CD4-positive, alpha-beta T cell treated with Interleukin-15 for 4 hours (primary cell): ENCODE measurements at places on chromosomes 16 and 17.

DNA sequence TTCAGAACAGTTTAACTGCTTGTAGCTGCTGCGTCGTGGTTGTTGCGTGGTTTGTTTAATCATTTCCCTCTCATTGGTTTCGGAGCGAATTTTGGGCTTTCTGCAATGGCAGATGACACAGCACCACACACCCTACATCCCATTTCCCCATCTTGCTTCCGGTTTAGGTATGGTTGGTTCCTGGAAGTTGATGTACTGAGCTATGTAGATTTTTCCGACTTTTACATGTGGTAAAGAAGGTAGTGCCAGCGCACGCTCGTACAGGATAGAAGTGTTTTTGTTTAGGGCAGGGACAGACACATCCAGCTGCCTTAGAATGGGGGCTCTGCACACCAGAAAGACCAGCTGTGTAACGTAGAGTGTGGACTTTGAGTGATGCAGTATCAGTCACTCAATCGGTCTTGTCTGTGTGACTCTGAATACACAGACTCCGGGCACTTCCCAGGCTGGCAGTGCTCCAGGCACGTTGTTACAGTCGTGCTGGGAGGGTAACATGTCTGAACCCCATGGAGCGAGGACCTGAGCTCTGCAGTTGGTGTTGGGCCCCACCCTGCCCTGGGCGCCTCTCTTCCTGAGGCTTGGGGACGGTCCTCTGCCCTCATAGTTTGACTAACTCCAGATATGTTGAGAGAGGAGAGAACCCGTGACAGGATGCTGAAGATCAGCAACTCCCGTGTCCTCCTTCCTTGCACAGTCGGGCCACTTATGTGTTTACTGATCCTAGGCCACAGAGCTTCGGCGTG lies 172.0 kb upstream of the CHMP6 start:
- peak; percentile 26 for DNase-seq

GRCh38 chr17:31673076-31673475 lies 186.0 kb downstream of the COPRS start:
- DNase-seq: no peak

- no peak for DNase-seq
Measured at GRCh38 chr17:58318627-58319172, 9.9 kb downstream of the TSPOAP1 start.

- DNase-seq: no peak
Measured at GRCh38 chr17:61196302-61196704, 203.3 kb upstream of the TBX2 start.

DNA sequence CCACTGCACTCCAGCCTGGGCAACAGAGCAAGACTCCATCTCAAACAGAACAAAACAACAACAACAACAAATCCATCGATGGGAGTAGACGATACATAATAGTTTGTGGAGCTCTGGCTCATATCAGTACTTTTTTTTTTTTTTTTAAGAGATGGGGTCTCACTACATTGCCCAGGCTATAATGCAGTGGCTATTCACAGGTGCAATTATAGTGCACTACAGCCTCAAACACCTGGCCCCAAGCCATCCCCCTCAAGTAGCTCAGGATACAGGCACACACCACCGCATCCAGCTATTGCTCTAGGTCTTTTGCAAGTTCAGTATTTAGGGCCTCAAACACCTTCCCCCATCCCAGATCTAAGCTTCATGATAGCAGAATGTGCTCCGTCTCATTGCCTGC lies 110.6 kb downstream of the KATNIP start:
- no peak for DNase-seq

DNA sequence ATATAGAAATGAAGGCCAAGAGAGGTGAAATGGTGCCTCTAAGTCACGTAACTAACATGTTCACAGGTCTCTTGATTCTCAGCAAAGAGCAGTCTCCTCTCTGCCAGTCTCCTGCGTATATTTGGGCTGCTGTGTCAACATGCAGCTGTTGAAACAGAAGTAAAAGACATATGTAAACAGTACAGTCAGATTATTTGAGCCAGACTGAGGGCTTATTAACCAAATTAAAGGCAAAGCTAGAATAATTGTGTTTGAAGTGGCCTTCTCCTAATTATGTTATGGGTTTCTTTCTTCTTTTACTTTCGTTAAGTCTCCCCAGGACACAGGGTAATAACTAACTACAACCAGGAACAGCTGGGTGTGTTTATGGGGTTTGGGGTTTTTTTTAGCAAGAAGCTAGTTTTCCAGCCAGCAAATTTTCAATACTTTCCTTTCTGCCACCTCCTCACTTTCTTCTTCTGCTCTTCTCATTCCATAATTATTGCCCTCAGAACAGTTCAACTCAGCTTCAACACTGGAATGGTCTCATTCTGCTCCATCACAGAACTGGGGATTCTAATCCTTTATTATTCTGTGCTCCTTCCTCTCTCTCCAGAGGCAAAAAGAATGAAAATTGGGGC lies 18.4 kb downstream of the G6PC1 start:
- no peak for DNase-seq

- no peak for DNase-seq
Measured at GRCh38 chr16:26334218-26335111, 642.7 kb downstream of the HS3ST4 start.

DNA sequence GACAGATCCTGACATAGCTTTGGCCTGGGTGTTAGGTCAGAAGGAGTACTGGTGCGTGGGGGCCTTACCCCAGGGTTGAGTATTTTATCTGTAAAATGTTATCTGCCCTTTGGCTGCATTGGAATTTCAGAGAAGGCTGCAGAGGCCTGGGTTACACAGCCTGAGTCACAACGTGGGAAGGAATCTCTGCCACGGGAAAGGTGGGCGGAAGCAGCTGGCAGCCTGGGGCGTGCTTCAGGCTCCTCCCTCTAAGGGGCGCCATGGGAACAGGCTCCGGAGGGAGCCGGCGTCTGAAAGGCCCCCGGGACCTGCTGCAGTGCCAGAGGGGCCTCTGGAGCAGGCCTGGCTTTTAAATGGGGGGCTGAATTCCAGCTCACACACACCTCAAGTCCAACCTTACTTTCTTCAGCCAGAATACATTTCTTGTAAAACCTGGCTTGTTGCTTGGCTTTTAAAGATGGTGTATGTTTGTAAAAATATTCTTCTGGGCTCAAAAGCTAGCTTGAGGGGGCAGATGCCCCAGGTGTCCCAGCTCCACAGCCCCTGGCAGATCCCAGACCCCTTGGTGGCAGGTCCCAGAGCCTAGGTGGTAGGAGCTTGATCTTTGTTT lies 142.2 kb downstream of the RAB11FIP4 start:
- no peak for DNase-seq

- no peak for DNase-seq
Measured at GRCh38 chr16:53740476-53740875, 36.5 kb downstream of the FTO start.

DNA sequence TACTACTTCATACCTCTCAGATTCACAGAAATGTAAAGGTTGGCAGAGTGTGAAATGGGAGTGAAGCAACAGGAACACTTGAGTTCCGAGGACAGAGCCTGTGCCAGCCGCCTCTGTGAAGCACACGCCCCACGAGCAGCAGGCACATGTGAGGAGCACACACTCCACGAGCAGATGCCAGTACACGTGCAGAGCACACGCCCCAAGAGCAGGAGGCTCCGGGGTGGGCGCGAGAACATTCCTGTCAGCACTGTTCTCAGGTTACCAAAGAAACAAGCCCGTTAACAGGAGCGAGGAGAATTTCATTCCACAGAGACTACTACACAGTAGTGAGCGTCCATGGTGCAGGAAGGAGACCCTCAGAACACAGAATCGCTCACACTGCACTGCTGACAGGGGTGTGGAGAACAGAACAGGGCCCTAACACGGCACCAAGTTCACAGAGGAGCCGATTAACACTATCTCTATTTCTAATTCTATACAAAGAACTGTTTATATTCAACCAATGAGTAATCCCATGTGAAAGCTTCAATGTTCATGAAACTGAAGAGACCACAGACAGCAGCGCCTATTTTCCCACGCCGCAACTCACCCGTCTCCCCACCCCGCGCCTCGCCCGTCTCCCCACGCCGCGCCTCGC lies 40.1 kb downstream of the KLHDC4 start:
- no peak for DNase-seq

- DNase-seq: peak; percentile 67
Measured at GRCh38 chr17:68511671-68512246, 471 bp upstream of the PRKAR1A start.

DNA sequence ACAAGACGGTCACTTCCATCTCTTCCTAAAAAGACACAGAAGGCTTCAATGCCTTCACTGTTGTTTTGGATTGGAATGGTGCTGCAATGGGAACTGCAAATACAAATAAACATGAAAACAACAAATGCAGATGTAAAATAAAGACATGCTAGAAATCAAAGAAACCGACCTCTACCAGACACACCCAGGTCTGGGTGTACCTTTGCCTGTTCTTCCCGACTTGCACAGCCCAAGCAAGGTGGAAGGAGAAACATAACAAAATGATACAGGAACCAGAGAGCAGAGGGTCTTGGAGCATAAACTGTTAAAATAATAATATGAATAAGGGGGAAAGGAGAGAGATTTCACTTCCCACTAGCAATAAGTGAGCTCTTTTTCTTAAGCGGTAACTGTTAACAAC lies 17.3 kb downstream of the RFFL start:
- no peak for DNase-seq

DNA sequence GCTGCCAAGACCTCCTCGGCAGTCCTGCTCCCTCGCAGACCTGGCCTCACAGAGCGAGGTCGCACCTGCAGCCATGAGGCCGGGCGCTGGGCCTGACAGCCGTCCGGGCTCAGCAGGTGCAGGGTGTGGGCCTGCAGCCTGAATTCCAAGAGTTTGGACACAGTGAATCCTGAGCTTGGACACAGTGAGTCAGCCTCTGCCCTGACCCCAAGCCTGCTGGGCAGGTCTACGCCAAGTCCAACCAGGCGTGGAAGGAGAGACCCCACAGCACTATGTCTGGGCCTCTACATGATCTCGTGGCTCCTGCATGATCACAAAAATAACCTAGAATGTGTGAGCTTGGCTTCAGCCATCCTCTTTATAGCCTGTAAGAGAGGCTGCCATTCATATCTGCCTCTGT lies 121.0 kb downstream of the C16orf95 start:
- DNase-seq: no peak

DNA sequence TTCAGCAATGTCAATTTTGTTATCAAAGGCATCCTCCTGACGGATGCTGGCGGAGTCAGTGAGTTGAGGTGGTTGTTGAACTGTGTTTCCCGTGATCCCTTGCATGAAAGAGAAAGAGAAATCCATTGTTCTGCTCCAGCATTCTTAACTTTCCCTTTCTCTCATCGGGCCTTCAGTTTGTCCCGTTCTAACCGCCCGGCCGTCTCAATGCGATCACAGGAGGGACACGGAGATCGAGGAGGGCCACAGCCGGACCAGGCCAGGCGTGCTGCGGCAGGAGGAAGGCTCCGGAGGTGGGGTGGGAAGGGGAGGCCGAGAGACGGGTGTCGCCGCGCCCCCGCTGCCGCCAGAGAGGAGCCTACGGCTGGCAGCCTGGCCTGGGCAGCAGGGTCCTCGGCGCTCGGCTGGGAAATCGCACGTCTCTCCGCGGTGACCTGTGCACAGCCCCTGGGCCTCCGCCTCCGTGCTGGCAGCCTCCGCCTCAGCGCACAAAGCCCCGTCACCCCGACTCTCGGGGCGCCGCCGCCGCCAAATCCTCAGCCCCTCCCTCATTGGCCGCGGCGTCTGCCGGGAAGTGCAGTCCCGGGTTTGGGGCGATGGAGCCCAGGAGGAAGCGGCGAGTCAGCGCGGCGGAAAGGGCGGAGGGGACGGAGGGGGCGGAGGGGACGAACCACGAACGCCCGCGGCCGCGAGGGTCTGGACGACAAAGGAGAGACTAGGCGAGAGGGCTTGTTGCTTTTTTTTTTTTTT lies 38.1 kb downstream of the SOST start:
- peak; percentile 75 for DNase-seq

DNA sequence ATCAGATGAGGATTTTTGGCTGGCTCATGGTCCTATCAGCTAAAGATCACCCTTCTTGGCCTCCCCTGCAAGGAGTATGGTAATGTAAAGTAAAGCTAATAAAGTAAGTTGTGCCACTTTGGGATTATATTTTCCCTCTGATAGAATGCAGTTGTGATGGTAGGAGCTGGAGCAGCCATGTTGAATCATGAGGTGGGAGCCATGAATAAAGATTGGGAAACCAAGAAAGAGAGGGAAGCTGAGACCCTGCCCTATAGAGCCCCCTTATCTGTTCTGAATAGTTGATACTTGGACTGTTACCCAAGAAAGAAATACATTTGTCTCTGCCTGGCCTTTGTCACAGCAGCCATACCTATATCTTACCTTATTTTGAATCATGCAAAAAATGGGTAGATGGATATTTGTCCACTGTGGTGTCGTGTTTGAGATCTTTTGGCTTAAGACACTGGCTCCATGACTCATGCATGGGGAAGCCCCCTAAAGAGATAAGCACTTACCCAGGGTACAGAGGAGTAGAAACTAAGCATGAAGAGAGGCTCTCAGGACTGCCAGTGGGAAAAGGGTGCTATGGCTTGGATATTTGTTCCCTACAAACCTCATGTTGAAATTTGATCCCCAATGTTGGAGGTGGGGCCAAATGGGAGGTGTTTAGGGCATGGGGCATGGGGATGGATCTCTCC lies 17.7 kb upstream of the TVP23A start:
- no peak for DNase-seq

DNA sequence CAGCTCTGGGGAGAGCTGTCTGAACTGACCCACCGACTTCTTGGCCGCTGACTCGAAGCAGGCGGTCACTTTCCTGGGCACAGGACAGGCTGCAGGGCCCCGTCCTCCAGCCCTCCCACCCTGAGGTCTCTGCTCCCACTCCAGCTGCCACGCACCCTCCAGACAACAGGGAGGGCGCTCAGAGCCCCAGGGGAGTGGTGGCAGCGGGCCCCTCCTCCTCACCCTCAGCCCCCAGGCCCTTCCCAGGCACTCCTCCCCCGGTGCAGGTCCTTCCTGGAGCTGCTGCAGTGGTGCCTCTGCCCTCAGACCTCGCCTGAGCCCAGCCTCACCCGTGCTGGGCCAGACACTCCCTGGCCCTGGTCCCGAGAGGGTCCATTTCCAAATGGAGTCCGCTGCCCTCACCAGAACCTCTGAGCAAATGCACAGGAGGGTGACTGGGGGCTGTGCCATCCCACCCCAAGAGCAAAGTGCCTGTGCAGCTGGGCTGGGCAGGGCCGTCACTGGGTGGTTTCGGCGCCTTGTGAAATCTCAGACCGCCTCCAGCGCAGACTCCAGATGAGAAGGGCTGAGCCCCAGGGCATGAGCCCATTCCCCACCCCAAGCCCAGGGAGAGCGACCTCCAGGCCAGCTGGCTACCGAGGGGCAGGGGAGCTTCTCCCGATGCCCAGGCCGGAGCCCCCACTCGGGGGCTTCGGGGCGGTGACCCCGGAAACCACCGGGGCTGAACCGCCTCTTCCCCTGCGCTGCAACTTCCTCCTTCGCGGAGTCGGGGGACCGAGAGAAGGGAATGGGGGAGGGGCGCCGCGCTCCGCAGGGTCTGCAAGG lies 717 bp downstream of the CYBA start:
- DNase-seq: no peak

- no peak for DNase-seq
Measured at GRCh38 chr16:55035956-55036355, 105.3 kb downstream of the IRX5 start.

- no peak for DNase-seq
Measured at GRCh38 chr16:2341456-2342447, 1.2 kb upstream of the ABCA3 start.

GRCh38 chr16:57258226-57258909 lies 13.3 kb downstream of the ARL2BP start:
- DNase-seq: no peak

GRCh38 chr17:1083451-1084187 lies 86.7 kb downstream of the TIMM22 start:
- DNase-seq: no peak
